CD4-positive, alpha-beta T cell treated with Interleukin-17A for 4 hours (primary cell): ENCODE measurements at places on chromosomes 16 and 17.

DNA sequence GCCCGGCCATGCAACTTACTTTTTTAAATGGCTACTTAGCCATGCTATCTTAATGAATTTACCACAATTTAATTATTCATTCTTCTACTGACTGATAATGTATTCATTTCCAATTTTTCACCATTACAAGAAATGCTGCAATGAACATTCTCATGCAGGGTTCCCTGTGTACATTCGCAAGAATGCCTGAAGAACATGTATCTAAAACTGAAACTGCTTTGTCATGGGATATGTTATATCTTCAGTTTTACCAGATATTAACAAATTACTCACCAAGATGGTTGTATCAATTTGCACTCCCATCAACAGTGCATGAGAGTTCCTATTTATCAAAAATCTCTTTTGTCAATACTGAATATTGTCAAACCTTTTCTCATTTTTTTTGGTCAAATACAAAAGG lies 100.8 kb downstream of the SLC39A11 start:
- DNase-seq: no peak

- no peak for DNase-seq
These were observed 4.1 kb downstream of the AOC3 start for GRCh38 chr17:42855048-42855596.

- DNase-seq: no peak
These were observed 471.5 kb downstream of the CDH8 start for GRCh38 chr16:61564716-61565115.

DNA sequence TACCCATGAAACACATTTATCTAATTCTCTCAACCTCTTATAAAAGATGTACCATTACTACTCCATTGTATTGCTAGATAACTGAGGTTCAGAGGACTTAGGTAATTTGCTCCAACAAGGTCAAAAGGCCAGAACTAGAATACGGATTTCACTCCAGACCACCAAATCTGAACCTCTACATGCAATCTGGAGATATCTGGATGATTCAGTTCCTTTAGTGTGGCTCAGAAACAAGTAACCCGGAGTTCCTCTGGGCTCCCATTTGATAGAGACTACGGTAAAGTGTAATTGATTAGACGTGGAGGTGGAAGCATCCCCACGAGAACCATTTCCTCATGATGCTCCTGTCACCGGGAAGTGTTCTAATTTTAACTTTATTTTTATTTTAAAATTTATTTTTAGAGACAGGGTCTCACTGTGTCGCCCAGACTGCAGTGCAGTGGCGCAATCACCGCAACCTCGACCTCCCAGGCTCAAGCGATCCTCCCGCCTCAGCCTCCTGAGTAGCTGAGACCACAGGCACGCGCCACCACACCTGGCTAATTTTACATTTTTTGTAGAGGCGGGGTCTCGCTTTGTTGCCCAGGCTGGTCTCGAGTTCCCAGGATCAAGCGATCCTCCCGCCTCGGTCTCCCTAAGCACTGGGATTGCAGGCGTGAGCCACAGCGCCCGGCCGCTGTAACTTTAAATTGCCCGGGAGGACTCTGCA lies 608 bp upstream of the COX10 start:
- DNase-seq: no peak

GRCh38 chr16:29312835-29313558 lies 93.5 kb downstream of the NPIPB11 start:
- no peak for DNase-seq

- DNase-seq: no peak
These were observed 13.5 kb downstream of the SCO1 start for GRCh38 chr17:10683853-10684252.

DNA sequence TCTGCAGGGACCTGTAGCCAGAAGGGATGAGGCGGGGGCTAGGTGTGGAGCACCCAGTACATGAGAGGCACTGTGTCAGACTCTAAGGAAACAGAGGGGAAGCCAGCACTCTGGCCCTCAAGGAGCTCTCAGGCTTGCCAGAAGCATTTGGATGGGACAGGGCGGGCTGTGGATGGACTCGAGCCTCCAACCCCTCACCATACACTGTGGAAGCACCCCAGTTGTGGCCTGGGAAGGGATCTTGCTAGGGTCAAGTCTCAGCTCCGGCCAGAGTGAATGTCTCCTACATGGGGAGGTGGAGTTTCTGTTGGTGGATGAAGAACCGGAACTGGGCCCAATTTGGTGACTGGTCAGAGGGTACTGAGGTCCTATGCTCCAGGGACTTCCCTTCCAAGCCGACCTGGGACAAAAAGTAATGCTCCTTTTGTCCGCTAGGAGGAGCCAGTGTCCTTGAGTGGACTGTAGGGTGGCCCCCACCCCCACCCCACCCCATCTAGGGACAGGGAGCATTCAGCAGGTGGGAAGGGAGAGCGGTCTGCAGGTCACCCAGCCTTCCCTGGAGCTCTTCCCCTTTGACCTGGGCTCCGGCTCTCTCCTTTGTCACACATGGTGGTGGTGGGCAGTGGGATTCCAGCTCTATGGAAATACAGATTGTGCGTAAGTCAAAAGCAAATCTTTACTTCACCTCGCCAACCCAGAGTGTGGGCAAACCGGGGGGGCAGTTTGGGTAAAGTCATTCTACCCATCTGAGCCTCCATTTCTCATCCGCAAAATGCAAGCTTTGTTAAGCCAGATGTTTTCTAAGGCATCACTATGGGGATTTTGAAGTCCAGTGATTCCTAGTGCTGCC lies 20.4 kb upstream of the PHB1 start:
- peak; percentile 53 for DNase-seq

- no peak for DNase-seq
These were observed 323.3 kb upstream of the TNRC6C start for GRCh38 chr17:77635176-77635575.

GRCh38 chr16:20940871-20941635 lies 40.5 kb downstream of the LYRM1 start:
- DNase-seq: no peak

GRCh38 chr16:13921328-13921727 lies 1.4 kb downstream of the ERCC4 start:
- DNase-seq: no peak

GRCh38 chr16:3591436-3591803 lies 14.2 kb upstream of the NLRC3 start:
- no peak for DNase-seq

DNA sequence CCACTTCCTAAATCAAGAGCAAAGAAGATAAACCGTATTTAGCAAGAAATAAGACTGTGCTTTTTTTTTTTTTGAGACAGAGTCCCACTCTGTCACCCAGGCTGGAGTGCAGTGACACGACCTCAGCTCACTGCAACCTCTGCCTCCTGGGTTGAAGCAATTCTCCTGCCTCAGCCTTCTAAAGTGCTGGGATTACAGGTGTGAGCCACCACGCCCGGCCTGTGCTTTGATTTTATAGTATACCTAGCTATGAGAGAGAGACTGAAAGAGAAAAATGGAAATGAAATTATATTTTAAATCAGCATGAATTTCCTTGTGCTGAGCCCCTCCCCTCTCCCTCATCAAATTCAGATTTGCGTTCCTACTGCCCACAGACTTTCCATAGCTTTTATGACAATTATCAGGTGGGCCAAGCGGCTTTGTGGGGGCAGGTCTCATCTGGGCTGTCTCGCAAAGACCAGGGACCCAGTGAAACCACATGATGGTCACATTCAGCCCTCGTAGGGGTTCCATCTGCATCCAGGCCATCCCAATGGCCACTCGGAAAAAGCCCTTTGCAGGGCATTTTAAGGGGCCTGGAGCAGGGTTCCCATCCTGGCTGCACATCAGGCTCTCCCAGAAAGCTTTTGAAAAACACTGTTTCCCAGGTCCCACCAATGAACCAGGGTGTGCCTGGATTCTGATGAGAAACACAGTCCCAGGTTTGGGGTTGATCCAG lies 8.5 kb downstream of the CACNG1 start:
- no peak for DNase-seq

- DNase-seq: no peak
These were observed 252.7 kb upstream of the SDK2 start for GRCh38 chr17:73896966-73897365.

DNA sequence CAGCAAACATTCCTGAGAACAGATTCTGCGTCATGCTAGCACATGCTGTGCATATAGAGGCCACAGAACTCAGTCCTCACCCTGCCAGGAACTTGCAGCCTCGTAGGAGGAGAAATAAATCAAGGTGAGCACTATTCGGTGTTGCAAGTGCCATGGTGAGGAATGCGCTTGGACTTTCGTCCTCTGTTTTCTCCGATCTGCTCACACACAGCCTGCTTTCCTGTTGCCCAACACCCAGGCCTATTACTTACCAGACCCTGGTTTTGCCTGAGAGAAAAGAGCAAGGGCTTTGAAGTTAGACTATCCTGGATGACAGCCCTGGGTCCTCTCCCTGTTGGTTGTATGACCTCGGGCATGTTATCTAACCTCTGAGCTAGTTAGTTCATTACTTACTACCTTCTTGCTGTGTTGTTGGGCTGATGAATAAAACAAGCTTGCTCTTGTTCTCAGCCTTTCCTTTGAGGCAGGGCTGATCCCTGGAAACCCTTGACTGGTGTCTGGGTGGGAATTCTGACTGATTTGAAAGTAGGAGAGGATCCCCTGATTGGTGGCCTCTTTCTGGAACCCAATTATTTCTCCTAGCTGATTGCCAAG lies 2.9 kb downstream of the ACSF2 start:
- DNase-seq: no peak

GRCh38 chr17:72665852-72666851 lies 426.3 kb downstream of the SLC39A11 start:
- DNase-seq: no peak

DNA sequence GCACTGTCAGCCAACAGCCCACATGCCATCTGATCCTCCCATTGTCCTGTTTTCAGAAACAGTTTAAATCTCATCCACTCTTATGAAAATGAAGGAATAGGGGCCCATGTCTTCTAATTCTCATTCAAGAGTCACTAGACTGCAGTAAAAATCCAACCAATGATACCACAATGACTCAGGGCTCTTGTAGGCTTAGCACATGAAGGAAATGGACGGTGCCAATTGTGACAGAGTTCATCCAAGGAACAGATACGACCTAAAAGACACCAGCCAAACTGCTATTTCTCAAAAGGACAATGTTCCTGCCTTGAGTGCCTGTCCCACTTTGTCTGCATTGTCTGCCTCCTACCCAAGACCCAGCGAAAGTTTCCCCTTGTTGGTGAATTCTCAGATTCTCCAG lies 204.8 kb upstream of the COX10 start:
- no peak for DNase-seq

DNA sequence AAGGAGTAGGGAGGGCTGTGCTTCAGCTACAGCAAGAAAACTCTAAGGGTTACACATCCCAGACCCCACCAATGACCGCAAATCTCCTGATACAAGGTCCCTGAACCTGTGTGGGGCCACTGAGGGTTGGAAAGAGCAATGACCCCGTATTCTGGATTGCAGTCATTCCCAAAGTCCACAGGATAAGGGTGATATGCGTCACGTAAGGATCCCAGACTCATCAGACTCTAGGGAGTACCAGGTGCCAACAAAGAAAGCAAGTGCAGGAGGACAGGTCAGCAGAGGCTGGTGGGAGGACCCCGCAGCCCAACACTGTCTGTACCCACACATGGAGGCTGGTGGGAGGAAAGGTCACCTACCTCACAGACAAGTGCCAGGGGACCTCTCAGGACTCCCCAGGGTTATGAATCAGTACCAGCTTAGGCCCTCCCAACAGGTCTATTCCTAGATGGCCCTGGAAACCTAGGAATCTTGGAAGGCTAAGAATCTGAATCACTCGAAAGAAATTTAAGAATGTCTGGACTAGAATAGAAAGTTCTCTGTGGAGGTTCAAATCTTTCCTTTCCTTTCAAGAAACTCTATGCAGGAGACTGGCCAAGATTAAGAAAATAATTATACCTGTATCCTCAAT lies 16.2 kb downstream of the PITPNA start:
- DNase-seq: no peak

DNA sequence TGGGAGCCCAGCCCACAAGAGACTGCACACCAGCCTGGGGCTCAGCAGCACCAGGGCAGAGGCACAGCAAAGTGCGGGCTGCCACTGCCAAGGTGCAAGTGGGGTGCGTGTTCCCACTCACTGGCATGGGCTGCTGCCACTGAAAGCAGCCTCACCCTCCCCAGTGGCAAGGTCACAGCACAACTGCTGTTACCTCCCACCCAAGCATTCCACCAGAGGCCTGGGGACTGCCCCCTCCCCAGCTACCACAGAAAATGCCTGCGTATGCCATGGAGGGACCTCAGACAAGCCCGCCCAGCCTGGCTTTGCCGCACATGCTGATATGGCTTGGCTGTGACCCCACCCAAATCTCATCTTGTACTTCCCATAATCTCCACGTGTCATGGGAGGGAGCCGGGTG lies 33.1 kb downstream of the MEAK7 start:
- DNase-seq: no peak

DNA sequence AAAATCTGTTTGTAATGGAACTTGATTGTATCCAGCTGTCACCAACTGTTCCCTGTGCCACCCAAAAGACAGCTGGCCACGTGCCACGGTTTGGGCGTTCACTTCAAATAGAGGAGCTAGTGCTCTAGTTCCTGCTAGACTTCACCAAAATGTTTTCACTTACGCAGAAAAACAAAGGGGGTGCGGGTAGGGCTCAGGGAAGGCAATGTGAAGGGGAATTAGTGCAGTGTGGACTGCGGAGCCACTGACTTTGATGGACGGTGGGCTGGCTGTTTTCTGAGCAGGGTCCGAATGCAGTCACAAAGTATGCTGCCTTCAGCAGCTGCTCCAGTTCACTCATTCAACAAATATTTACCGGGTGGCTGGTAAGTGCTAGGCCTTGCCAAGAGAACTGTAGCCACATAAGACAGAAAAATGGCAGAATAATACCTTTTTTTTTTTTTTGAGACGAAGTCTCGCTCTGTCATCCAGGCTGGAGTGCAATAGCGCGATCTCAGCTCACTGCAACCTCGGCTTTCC lies 7.6 kb upstream of the CYTH1 start:
- peak; percentile 85 for DNase-seq

DNA sequence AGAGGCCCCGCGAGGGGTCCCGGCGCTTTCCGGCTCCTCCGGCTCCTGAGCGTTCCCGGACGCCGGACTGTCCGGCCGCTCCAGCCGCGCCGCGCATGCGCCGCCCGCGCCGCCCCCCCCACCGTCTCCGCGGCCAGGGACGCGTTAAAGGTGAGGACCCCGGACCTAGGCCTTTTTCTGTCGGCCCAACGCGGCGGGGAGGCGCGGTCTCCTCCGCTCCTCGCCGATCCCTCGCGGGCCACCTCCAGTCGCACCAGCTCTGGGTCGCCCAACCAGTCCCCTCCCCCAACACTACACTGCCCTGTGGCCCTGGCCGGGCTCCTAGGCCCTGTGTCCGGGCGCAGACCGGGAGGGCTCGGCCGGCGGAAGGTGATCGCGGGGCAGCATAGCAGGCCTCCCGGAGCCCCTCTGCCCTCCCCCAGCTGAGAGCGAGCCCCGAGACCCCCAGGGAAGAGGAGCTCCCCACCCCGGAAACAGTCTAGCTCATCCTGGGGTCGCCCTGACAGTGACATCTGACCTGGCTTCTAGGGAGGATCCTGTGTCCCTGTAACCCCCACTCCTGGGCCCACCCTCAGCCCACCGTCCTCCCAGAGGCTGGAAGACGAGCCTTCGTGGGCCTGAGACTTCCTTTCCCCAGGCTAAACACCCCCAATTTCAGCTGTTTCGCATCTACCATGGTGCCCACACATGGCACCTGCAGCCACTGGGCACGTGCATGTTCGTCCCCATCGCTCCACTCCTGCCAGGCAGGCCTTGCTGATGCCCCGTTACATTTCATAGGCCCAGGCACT lies 14.7 kb upstream of the BCAR1 start:
- DNase-seq: no peak

GRCh38 chr16:25951999-25952398 lies 260.2 kb downstream of the HS3ST4 start:
- no peak for DNase-seq

GRCh38 chr17:64406321-64407200 lies 15.9 kb upstream of the PECAM1 start:
- DNase-seq: no peak

- peak; percentile 80 for DNase-seq
These were observed 178.7 kb downstream of the SEC14L1 start for GRCh38 chr17:77319211-77320043.
